ENCODE measurements at places on chromosomes 1 and 21. TPM values are rescaled to one million over a fixed set of nuclear protein-coding genes. Genes with fewer than 3 reads are reported as not detected.

TRIM58 gene
- total RNA-seq: not detected

CYYR1 gene
- total RNA-seq: not detected

LCE1F gene
- total RNA-seq: not detected

CELA2A gene
- total RNA-seq: not detected

GBP3 gene
- total RNA-seq: 9.7 TPM

LIPI gene
- total RNA-seq: not detected

SYT14 gene
- total RNA-seq: 0.23 TPM

BGLAP gene
- total RNA-seq: not detected

DNA sequence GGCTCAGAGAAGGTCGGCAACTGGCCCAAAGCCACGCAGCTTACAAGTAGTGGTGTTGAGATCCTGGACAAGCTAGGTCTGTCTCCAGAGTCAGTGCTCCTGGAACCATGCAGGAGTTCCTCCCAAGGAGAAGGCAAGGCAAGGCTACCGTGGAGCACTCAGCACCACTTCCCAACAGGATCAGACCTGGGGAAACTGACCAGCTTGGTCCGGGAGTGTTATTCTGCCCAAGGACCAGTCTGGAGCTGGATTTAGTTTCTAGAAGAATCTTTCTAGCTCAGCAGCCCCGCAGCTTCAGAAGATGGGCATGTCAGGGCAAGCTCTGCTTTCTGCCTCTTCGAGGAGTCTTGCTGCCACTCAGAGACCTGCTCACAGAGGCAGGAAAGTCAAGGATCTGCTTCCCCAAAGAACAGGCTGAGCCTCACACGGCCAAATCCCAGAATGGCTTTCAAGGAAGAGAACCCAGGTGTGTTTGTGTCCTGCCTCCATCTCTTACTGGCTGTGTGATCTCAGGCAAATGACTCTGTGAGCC, 302.8 kb downstream of the MATN1 start:
- no peak for DNase-seq

DNA sequence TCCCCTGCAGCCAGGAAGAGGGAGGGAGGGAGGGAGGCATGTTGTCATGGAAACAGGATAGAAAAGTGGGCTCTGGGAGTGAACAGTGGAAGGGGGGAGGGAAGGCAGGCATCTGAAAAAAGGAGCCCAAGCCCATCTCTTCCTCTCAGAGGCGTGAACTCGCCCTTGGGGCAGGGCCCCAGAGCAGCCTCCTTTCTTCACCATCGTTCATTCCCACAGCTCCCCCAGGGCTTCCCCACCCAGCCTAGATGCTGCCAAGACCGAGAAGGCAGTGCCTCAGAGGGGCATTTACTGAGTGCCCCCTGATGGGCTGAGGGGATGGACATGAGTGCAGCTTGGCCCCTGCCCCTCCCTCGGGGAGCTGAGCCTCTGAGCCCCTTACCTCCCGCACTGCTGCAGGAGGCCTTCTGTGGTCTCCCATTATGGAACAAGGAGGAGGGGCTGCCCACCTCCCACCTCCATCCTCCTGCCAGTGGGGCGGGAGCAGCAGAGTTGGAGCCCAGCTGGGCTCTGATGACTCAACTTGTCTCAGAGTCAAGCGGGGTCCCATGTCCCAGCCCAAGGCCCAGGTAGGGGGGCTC, 39.1 kb upstream of the KIF21B start:
- no peak for DNase-seq

DNA sequence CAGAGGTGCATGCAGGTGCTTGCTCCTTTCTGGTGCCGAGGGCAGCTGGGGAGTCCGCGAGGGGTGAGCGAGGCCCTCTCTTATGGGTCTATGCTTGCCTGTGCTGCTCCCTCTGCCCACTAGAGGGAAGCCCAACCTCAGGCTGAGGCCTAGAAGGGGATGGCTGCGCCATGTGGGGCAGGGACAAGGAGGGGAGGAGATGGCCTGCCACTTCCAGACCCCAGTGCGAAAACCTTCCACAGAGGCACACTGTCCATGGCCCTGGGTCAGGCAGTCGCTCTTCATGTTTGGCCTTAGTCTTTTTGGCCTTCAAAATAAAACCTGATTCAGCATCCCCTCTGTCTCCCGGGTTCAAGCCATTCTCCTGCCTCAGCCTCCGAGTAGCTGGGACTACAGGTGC, 14.0 kb downstream of the RHBG start:
- peak; percentile 27 for DNase-seq

DNA sequence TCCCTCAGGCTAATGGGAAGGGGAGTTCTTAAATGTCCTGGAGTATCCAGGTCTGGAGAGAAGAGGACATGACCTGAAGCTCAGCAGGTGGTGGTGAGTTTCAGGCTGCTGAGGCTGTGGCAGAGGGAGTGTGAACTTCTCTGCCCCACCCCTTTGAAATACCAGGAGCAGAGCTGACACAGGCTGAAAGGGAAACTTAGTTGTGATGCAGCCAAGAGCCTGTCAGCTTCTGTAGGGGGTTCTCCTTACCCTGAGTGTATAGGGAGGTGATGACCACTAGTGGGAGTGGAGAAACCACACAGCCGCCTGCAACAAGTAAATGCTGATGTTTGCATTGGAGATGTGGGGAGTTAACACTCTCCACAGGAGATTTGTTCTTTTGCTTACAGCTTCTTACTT, 152.3 kb downstream of the FCRL5 start:
- no peak for DNase-seq

GRCh38 chr1:154880671-154881070, 10.6 kb upstream of the KCNN3 start:
- DNase-seq: no peak

- peak; percentile 86 for DNase-seq
Measured at GRCh38 chr1:244273845-244274619, 177.7 kb downstream of the ADSS2 start.

- no peak for DNase-seq
Measured at GRCh38 chr1:233368789-233369130, 41.2 kb downstream of the MAP3K21 start.

- no peak for DNase-seq
Measured at GRCh38 chr21:42362700-42363099, 3.6 kb downstream of the TFF1 start.

- no peak for DNase-seq
Measured at GRCh38 chr1:205994346-205994745, 8.8 kb downstream of the RAB7B start.

- no peak for DNase-seq
Measured at GRCh38 chr1:233256191-233256590, 39.3 kb downstream of the PCNX2 start.

- DNase-seq: no peak
Measured at GRCh38 chr1:114607223-114607622, 25.8 kb upstream of the BCAS2 start.

DNA sequence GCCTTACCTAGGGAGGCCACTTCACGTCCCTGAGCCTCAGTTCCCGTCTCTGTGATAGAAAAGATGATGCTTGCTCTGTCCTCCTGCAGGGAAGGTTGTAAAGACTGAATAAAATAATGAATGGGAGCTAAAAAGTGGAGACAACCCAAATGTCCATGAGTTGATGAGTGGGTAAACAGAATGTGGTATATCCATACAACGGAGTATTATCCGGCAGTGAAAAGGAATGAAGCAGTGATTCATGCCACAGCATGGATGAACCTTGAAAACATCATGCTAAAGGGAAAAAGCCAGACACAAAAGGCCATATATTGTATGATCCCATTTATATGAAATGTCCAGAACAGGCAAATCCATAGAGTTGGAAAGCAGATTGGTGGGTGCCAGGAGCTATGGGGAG, 77.9 kb downstream of the KAZN start:
- no peak for DNase-seq

DNA sequence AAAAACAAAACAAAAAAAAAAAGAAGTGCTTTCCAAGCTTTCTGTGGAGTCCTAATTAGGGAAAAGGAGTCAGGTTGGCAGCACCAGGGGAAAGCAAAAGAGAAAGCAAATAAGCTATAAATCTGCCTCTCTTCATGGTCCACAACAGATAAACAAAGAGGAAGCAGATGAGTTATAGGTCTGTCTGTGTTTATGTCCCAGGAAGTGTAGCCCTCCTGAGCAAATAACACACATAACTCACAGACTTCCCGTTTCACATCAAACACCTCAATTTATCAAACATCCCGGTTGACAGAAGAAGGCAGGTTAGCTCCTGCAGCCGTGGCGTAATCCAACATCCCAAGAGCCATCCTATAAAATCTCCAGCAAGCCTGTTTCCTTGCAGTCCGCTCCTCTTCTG, 5.6 kb upstream of the SLC2A5 start:
- no peak for DNase-seq

Data from Caki2 (cell line).